Activated CD4-positive, alpha-beta memory T cell treated with anti-CD3 and anti-CD28 coated beads, Interleukin-2, amount 10 ng/mL, durations not matched to agents 7 days and 5 days (primary cell): ENCODE measurements at places on chromosomes 7 and 10. TPM values are rescaled to one million over a fixed set of nuclear protein-coding genes. Genes with fewer than 3 reads are reported as not detected.

Gene SPDYE6
- total RNA-seq = not detected

Gene CYP2E1
- total RNA-seq = 0.43 TPM

Gene AKR1C8
- 0.63 TPM for total RNA-seq

Gene AGMO
- not detected for total RNA-seq

Gene CYP2C18
- total RNA-seq = not detected

Gene CPA2
- not detected for total RNA-seq

Gene CNTNAP2
- total RNA-seq = not detected

DNA sequence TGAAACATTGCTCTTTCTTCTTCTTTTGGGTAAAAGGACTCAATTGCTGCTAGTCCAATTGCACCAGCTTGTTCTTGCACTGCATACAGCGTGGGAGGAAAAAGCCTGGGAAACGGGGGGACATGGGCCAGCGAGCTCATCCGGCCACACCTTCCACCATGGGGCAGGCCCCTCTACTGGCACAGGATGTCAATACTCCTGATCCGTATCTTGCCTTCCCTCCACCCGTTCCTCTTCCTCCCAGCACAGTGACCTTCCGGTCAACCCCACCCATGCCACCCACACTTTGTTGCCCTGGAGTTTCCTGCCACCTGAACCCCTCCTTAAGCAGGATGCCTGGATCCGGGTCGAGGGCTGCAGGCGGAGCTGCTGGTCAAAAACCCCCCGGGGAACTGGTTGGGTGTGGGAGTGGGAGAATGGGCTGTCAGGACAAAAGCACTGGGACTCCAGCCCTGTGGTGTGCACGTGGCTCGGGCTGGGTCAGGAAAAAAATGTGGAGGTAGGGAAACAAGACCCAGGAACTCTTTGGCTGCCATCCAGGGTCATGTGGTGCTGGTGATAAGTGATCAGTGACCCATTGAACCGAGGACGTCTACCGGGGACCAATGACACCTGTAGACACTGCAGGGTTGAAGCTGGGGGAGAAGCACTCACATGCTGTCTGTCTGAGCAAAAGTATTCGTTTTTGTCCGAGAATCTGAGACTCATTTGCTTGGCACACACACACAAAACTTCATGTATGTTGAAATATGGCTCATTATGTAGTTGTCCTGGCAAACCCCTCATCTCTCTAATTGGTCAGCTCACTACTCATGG lies 8.1 kb downstream of the IL2RA start:
- peak overlapping the region; percentile 97 for H3K27ac ChIP-seq
- H3K36me3 ChIP-seq = peaks cover 88% of the 10 kb centered on the region
- peaks cover 90% of the 10 kb centered on the region for H3K4me1 ChIP-seq
- no peaks in the 10 kb centered on the region for H3K27me3 ChIP-seq
- DNase-seq = peak; percentile 37

- peaks cover 33% of the 10 kb centered on the region for H3K4me1 ChIP-seq
- DNase-seq = no peak
- peaks cover 37% of the 10 kb centered on the region for H3K36me3 ChIP-seq
- H3K27ac ChIP-seq = no peak overlapping the region
Measured at GRCh38 chr10:43383204-43383971, 12.0 kb downstream of the FXYD4 start.

DNA sequence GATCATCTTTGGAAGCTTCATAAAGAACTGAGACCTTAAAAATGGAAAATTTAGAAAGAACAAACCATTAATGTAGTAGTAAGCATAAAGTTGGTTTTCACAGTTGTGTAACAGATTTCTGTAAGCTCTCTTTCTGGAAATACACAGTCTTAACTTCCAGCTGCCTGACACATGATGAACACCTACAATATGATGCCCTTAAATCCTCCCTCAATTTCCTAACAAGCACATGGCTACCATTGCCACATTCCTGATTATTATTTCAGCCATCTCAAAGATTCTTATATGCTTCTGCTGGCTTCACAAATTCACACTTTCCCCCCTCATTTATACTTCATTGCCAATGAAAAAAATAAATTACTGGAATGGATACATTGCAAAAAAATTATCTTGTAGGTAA lies 49.4 kb downstream of the PLXDC2 start:
- no peaks in the 10 kb centered on the region for H3K36me3 ChIP-seq
- H3K4me3 ChIP-seq = no peak overlapping the region
- H3K4me1 ChIP-seq = no peaks in the 10 kb centered on the region
- DNase-seq = no peak
- no peak overlapping the region for H3K27ac ChIP-seq

DNA sequence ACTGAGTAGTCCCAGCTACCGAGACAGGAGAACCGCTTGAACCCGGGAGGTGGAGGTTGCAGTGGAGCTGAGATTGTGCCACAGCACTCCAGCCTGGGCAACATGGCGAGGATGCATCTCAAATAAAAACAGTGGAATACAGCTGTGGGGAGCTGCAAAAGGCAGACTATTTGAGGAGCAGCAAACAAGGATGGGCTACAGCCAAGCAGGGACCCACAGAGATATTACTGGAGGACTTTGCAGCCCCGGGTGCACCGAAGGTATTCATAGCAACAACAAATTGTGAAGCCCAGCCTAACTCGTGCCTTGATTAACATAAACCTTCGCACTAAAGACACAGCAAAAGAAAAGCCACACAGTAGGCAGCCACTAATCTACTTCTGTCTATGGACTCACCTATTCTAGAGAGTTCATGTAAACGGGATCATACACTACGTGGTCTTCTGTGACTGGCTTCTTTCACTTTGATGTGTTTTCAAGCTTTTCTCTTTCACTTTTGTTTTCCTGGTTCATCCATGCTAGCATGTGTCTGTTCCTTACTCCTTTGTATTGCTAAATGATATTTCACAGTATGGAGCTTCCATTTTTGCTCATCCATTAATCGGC lies 34.0 kb downstream of the PODXL start:
- H3K27ac ChIP-seq = peak overlapping the region; percentile 67
- peaks cover 9% of the 10 kb centered on the region for H3K27me3 ChIP-seq
- DNase-seq = no peak
- H3K4me3 ChIP-seq = peak overlapping the region; percentile 56
- H3K36me3 ChIP-seq = peaks cover 5% of the 10 kb centered on the region
- peaks cover 19% of the 10 kb centered on the region for H3K4me1 ChIP-seq

GRCh38 chr10:4390219-4390618 lies 435.8 kb upstream of the AKR1E2 start:
- H3K4me3 ChIP-seq = no peak overlapping the region
- peaks cover 4% of the 10 kb centered on the region for H3K27me3 ChIP-seq
- no peaks in the 10 kb centered on the region for H3K36me3 ChIP-seq

- no peaks in the 10 kb centered on the region for H3K36me3 ChIP-seq
- no peak overlapping the region for H3K27ac ChIP-seq
- no peaks in the 10 kb centered on the region for H3K4me1 ChIP-seq
- H3K4me3 ChIP-seq = no peak overlapping the region
Measured at GRCh38 chr10:61354401-61354975, 98.7 kb downstream of the TMEM26 start.

DNA sequence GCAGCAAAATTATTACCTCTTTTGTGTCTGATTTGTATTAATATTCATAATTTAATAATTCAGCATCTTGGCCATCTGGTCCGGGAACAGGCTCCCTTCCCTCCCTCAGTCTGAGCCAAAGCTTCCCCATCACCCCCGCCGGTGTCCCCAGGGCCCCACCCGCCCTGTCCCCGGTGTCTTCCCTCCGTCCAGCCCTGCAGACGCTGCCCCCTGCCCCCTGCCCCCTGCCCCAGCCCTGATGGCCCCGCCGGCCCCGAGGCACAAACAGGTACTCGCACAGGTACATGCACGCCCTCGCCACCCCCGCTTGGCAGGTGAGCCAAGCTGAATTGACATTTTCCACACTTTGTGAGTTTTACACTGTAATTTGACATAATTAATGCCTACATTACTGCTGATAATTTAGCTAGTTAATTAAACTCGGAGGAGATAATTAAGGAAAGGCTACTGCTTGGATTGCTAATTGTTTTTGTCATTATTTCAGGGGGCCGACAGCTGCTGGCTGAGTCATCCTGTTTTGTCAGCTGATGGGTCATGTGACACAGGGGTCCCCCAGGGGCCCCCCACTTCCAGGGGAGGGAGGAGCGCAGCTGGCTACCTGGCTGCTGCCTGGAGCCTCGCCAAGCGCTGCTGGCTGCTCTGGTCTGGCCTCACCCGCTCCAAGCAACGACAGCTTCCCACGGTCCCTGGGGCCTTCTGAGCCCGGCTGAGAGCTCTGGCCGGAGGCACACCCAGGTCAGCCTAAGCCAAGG lies 36.6 kb downstream of the MICALL2 start:
- no peak overlapping the region for H3K4me3 ChIP-seq
- no peak for DNase-seq
- peaks cover 13% of the 10 kb centered on the region for H3K4me1 ChIP-seq
- H3K36me3 ChIP-seq = no peaks in the 10 kb centered on the region

DNA sequence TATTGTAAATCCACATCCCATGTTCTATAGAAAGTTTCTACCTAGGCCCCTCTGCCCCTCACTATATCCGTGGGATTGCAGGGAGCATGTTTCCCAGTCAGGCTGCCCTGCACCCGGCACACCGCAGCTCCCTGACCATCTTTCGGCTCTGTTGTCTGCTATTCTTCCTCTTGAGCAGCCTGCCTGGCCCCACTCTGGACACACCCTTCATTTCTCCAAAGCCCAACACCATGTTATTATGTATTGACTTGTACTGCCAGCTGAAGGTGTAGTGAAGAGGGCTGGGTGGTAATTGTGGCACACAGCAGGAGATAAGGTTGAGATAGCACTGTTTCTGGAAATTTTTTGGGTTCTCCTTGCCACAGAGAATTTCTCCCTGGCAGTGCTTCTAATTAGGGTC lies 9.8 kb downstream of the LRMDA start:
- DNase-seq = no peak
- H3K4me3 ChIP-seq = no peak overlapping the region
- no peaks in the 10 kb centered on the region for H3K36me3 ChIP-seq
- H3K27ac ChIP-seq = no peak overlapping the region
- H3K4me1 ChIP-seq = no peaks in the 10 kb centered on the region

- no peak overlapping the region for H3K27ac ChIP-seq
- peak overlapping the region; percentile 73 for H3K4me3 ChIP-seq
- no peaks in the 10 kb centered on the region for H3K36me3 ChIP-seq
- DNase-seq = peak; percentile 61
- peaks cover 24% of the 10 kb centered on the region for H3K4me1 ChIP-seq
- H3K27me3 ChIP-seq = peaks cover 63% of the 10 kb centered on the region
Measured at GRCh38 chr10:102230861-102231356, 4.8 kb downstream of the ELOVL3 start.

DNA sequence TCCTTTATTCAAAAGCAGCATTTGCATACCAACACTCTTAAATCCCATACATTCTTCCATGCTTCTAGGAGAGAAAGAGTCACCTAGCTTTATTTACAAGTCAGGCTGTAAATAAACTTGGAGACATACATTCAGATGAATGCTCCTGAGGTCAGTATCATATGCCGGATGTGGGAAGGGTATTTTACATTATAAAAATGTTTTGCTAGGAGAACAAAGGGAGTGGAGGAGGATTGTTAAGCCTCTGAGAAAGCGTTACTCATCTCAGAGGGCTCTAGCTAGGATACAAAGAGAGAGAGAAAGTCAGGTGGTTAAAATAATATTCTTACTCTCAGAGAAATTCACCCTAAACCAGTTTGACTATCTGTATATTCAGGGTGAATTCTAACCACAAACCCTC lies 300.9 kb upstream of the NPSR1 start:
- DNase-seq = no peak
- H3K27me3 ChIP-seq = no peaks in the 10 kb centered on the region
- H3K4me1 ChIP-seq = no peaks in the 10 kb centered on the region
- no peak overlapping the region for H3K4me3 ChIP-seq
- no peak overlapping the region for H3K27ac ChIP-seq
- no peaks in the 10 kb centered on the region for H3K36me3 ChIP-seq

GRCh38 chr10:100655760-100656421 lies 89.5 kb upstream of the PAX2 start:
- peaks cover 23% of the 10 kb centered on the region for H3K4me1 ChIP-seq
- H3K36me3 ChIP-seq = peaks cover 5% of the 10 kb centered on the region
- DNase-seq = no peak
- no peak overlapping the region for H3K27ac ChIP-seq
- H3K4me3 ChIP-seq = peak overlapping the region; percentile 8

- H3K4me3 ChIP-seq = no peak overlapping the region
- H3K36me3 ChIP-seq = no peaks in the 10 kb centered on the region
- no peaks in the 10 kb centered on the region for H3K27me3 ChIP-seq
Measured at GRCh38 chr7:101912716-101913110, 95.3 kb downstream of the CUX1 start.

DNA sequence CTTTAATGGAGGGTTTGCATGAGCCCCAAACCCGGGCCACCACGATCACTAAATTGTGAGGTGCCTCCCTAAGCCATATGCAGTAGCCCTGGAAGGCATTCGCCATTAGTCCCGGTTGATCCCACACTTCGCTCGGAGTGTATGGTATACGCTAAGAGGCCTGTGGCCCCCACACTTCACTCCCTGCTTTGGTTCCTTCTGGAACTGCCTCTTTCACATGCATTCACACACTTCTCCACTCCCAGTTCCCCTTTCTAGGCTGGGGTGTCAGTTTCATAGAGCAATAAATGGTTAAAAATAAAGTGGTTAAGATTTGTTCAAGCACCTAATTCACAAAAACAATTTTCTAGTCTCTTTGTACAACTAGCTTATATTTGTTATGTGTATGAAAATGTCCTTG lies 212.1 kb upstream of the KCND2 start:
- no peak overlapping the region for H3K27ac ChIP-seq
- no peaks in the 10 kb centered on the region for H3K36me3 ChIP-seq
- DNase-seq = no peak
- H3K27me3 ChIP-seq = no peaks in the 10 kb centered on the region

DNA sequence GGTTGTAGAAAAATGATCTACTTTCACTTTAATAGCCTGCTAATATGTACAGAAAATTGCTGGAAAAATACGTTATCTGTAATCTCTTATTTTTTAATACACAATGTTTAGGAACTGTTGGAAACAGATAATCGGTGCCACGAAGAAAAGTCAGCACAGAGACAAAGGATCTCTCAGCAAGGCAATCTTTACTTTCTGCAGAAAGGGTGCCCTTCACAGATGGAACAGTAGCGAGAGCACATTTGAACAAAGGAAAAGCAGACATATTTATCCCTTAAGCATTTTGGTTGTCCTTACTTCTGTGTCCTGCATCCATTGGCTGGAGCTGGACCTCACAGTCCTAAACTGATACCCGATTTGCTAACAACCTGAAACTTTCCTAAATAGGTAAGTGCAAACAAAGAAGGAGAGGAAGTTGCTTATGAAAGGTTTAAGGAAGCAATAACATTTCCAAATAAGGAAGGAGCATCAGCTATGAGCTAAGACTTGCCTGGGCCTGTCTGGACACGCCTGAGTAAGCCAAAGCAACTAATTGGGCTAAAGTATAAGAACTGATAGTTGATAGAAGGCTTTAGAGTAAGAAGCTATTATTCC lies 640.0 kb downstream of the SH2D4B start:
- H3K4me1 ChIP-seq = no peaks in the 10 kb centered on the region
- no peak for DNase-seq
- H3K27ac ChIP-seq = no peak overlapping the region
- H3K36me3 ChIP-seq = no peaks in the 10 kb centered on the region
- H3K27me3 ChIP-seq = no peaks in the 10 kb centered on the region
- H3K4me3 ChIP-seq = no peak overlapping the region

DNA sequence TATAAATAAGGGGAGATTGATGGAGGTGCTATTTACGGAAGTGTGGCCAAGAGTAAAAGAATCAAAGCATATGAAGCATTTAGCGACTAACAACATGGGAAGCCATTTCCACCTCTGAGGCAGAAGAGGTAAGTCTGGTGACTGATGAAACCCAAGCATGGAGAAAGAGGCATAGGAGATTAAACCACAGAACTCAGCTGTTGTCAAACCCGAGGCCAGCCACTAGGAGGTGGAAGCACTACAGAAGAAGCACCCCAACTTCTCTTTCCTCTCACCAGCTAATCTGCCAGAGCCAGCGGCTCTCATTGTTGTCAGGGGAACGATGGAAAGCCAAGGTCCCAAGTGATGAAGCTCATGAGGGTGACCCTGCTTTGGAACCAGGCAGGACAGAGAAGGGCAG lies 19.6 kb upstream of the CNTNAP2 start:
- no peaks in the 10 kb centered on the region for H3K27me3 ChIP-seq
- no peak for DNase-seq
- no peak overlapping the region for H3K4me3 ChIP-seq
- H3K27ac ChIP-seq = no peak overlapping the region
- no peaks in the 10 kb centered on the region for H3K36me3 ChIP-seq
